Stimulated activated CD8-positive, alpha-beta memory T cell treated with anti-CD3 and anti-CD28 coated beads, Interleukin-7, amount 100 ng/mL, for 4 hours (primary cell): ENCODE measurements at places on chromosomes 4 and X.

DNA sequence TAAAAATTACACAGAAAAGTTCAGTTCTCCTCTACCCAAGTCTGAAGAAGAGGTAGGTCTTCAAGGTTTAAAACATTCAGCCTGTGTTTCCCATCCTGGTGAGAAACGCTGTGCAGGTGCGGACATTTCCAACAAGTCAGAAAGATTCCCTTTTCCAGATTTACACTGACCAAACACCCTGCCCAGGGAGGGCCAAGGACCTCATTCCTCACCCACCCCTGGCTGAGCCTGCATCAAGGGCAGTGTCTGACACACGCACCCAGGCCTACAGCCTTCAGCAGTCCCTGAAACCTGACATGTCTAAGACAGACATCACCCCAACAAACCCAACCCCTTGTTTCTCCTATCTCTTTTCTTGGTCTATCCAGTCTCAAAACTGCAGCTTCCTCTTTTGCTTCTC, 105.9 kb downstream of the APBB2 start:
- no peak for DNase-seq

DNA sequence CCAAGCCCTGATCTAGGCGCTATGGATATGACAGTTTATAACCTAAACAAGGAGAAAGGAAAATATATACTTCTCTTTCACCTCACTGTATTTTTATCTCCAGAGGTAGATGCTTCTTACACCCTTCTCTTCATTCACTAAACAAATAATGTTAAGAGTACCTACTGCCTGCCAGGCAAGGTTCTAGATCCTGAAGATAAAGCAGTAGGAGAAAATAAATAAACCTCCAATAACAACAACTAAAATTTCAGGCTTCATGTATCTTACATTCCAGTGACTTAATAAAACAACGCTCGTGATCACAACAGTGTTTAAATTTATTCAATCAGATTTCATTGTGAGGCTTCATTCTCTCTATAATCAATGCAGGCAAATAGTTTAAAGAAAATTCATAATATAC, 20.7 kb downstream of the PDGFC start:
- no peak for DNase-seq

GRCh38 chrX:80807606-80807991, 2.1 kb downstream of the BRWD3 start:
- DNase-seq = no peak

DNA sequence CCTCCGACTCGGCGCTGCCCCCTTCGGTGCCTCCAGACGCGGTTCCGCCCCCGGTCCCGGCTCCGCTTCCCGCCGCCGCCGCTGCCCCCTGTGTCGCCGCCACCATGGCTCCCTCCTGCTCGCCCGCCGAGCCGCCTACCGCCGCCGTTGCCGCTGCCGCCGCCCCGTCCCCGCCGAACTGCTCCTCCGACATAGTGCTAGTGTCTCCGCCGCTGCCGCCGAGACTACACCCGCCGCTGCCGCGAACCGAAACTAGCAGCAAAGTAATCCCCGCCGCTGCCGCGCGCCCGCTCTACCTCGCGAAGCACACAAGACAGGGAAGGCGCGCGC, 340 bp downstream of the HNRNPD start:
- no peak for DNase-seq

GRCh38 chrX:75155447-75155826, 646 bp downstream of the ABCB7 start:
- DNase-seq = no peak

- DNase-seq = no peak
These were observed 198.3 kb downstream of the ARAP2 start for GRCh38 chr4:36046026-36046425.

DNA sequence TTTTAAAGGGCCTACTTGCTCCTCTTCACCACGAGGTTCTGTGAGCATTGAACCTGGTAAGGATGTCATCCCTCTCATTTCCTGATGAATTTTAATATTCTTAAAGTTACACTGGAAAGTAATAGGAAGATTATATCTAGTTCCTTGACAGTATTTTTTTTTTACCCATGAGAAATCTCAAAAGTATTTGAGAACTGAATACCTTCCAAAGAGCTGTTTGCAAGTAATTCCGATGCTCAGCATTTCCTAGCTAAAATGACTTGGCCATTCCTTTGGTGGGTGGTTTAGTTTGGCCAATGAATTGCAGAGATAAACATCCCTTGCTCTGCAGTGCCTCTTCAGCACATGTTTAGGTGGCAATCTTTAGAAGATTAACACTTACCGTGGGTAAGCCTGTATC, 110.2 kb upstream of the WDR1 start:
- DNase-seq = no peak

GRCh38 chr4:184962125-184962638, 56.1 kb upstream of the HELT start:
- no peak for DNase-seq

DNA sequence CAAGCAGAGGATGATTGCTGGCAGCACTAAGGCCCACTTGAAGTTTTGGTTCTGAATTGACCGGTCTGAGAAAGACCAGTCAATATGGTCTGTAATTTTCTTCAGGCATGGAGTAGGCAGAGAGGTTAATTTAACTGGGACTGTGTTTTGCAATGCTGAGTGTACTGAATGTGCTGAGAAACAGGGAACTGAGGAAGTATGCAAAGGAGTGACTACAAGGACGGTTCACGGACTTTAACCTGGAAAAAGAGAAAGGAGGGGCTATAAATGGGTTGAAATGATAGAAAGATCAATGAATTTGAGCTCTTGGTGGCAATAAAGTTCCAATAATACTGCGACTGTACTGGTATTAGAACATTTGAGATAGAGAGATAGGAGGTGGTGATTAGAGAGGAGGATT, 84.5 kb downstream of the MAGEB17 start:
- DNase-seq = no peak

GRCh38 chrX:41906515-41907187, 16.7 kb downstream of the CASK start:
- DNase-seq = no peak

DNA sequence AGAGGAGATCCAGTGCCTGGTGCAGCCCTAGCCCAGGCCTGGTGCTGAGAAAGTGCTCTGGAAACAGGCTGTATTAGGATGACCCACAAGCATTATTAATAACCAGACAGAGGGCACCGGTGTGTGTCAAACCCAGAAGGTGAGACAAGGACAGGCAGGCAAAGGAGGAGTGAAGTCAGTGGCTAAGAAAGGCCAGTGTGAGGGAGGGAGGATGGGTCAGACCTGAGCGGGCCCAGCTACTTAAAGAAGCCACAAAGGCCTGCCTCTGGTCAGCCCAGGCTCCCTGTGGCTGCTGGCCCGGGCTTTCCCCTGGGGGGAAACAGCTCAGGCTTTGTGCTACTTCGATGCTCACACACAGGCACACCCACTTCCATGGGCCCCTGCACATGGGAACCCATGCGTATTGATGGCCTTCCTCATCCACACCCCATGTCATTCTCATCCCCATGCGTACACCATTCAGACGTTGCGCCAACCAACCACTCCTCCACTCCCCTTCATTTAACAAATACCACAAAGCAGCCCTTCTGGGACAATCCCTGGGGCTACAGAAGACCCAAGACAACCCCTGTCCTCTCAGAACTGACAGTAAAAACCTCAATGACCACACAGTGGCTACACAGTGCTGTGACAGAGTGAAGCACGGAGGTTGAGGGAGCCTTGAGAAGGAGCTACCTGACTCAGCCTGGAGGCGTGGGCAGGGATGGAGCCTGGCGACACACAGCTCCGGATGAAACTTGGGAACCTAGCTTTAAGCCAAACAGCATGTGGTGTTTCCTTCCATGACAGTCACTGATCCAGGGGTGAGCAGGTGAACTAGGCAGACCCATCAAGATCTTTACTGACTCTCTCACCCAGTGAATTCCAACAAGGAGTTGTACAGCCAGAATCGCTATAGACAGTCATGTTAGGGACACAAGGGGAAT, 24.9 kb upstream of the MTM1 start:
- no peak for DNase-seq

DNA sequence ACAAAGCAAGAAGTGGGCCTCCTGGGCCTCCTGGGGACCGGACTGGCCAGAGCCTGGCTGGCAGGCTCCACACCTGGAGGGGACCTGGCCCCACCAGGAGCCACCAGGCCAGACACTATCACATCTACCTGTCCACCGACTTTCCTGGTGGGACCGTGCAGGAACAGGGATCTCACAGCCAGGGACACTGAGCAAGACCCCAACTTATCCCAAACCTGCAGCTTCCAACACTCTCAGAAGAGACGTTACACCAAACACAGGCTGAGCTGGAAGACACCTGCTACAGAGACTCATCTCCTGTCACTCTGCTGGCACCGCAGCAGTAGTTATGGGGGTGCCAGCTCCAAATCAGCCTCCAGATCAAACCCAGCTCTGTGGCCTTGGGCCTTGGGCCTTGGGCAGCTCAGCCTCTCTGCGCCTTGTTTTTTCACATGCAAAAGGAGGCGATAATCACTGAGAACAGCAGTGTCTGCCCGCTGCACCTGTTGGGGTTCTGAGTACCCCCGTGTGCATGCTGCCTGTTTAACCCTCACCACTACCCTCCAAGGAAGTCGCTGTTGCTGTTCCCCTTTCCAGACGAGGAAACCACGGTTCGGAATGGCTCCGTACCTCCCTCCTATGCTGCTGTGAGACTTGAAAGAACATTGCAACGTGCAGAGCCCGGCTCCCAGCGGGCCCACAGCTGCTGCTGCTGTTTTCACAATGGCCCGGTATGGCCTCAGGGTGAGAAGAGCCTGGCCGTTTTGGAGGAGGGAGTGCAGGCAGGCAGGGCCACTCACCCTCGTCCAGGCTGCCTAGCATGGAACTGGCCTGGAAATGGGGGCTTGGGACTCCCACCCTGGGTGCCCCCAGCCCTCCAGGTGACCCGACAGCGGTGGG, 69.6 kb downstream of the ADRA2C start:
- no peak for DNase-seq

DNA sequence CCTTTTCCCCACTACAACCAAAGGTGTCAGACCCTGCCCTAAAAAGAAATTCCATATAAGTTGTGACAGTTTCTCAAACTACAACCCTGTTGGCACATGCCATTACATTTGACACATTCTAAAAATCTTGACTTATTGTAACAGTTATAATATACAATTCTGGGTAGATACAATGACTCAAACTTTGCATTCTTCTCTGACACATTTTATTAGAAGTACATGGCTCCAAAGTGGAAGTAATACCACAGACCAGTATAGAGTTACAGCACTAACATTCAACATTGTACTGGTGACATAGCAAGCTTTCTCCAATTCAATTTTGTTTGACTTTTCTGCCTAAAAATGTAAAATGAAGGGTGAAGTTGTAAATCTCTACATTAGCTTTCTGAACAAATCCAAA, 196.6 kb upstream of the ETNPPL start:
- DNase-seq = no peak

DNA sequence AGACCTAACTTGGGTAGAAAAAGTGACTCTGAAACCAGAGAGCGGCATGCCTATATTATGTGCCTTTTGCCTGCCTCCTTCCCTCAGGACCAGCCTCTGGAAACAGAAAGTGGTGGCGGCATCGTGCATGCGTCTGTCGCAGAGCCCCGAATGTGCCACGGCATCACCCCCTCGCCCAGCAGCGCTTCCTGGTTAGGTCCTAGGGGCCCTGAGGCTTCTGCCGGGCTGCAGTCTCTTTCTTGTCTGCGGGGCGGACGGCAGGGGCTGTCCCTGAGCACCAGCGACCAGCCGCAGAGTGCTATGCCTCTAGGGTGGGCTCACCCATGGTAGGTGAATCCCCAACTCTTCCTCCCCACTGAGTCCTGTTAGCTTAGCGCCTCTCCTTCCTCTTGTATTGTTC, 68.7 kb downstream of the VSIG4 start:
- no peak for DNase-seq

DNA sequence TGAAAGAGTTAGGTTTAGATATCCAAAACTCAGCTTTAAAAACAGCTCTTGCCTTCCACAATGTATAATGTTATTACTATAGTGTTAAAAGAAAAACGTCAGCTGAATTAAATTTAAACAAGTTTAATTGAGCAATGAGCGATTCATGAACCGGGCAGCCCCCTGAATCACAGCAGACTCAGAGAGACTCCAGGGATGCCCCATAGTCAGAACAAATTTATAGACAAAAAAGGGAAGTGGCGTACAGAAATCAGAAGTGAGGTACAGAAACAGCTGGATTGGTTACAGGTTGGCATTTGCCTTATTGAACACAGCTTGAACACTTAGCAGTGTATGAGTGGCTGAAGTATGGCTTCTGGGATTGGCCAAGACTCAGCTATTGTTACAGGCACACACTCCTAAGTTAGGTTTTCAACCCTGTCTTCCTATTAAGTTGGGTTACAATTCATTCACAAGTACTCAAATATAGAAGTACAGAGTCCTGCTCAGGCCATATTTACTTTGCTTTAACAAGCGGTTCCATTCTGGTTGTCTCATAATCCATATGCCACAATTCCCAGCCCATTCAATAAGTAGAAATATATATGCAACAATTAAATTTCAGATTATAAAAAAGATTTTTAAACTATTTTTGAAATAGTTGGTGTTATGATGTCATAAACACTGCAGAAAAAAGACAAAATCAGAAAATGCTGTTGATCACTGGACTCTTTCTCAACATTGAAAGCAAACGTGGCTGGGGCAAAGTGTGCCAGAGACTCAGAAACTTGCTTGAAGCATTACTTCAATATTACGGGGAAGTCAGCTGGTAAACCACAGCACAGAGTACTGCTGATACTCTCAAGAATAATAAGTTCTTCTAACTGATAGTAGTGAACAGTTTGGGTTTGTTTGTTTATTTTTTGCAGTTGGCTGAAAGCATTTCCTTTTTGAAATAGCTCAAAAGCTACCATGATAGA, 459.7 kb downstream of the RAB28 start:
- no peak for DNase-seq

DNA sequence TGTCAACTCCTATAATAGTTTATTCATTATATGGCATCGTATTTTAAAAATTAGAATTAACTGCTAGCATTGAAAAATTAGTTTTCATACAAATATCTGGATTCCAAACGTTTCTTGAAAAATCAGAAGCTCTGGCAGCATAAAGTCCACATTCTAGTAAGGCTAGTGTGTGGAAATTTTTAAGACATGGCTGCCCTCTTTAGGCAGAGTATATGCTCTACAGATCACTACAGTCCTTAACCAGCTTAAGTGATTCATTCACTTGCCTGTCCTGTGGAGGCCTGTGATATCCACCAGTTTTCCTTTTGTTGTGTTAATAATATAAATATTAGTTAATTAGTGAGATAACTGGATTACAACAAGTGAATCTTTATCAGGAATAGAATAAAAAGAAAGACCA, 287.2 kb downstream of the OPHN1 start:
- DNase-seq = no peak

- no peak for DNase-seq
These were observed 10.8 kb downstream of the APOO start for GRCh38 chrX:23896981-23897380.

DNA sequence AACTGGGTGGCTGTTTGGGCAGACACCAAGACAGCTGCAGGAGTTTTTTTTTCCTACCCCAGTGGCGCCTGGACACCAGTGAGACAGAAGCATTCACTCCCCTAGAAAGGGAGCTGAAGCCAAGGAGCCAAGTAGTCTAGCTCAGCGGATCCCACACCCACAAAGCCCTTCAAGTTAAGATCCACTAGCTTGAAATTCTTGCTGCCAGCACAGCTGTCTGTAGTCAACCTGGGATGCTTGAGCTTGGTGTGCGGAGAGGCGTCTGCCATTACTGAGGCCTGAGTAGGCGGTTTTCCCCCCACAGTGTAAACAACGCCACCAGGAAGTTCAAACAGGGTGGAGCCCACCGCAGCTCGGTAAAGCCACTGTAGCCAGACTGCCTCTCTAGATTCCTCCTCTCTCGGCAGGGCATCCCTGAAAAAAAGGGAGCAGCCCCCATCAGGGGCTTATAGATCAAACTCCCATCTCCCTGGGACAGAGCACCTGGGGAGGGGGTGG, 171.4 kb downstream of the ARHGEF9 start:
- no peak for DNase-seq
